ENCODE measurements at places on chromosomes 5 and 9. TPM values are rescaled to one million over a fixed set of nuclear protein-coding genes. Genes with fewer than 3 reads are reported as not detected.

Gene NR6A1
- total RNA-seq: 2.0 TPM

GRCh38 chr5:86112249-86112648, 505.5 kb upstream of the COX7C start:
- no peaks in the 10 kb centered on the region for H3K27me3 ChIP-seq
- H3K36me3 ChIP-seq: no peaks in the 10 kb centered on the region
- DNase-seq: no peak
- no peak overlapping the region for H3K27ac ChIP-seq
- no peak overlapping the region for H3K4me3 ChIP-seq

Gene PRSS3
- total RNA-seq: 1.4 TPM

Gene GABBR2
- total RNA-seq: 0.17 TPM

GRCh38 chr5:144788046-144788445, 617.4 kb downstream of the KCTD16 start:
- H3K4me1 ChIP-seq: no peaks in the 10 kb centered on the region
- no peak overlapping the region for H3K27ac ChIP-seq
- no peak for DNase-seq
- no peak overlapping the region for H3K4me3 ChIP-seq
- H3K27me3 ChIP-seq: no peaks in the 10 kb centered on the region
- no peaks in the 10 kb centered on the region for H3K36me3 ChIP-seq

GRCh38 chr5:143569722-143570567, 166.5 kb upstream of the NR3C1 start:
- no peaks in the 10 kb centered on the region for H3K4me1 ChIP-seq
- H3K36me3 ChIP-seq: no peaks in the 10 kb centered on the region
- H3K4me3 ChIP-seq: no peak overlapping the region
- H3K27me3 ChIP-seq: no peaks in the 10 kb centered on the region
- H3K27ac ChIP-seq: no peak overlapping the region

Gene ANKRD34B
- total RNA-seq: not detected

Measured in esophagus muscularis mucosa (tissue), 4 donors.